Stimulated activated CD8-positive, alpha-beta memory T cell treated with anti-CD3 and anti-CD28 coated beads, Interleukin-2, amount 100 ng/mL, for 48 hours (primary cell): ENCODE measurements at places on chromosomes 3 and 15.

- no peak for DNase-seq
These were observed 65.8 kb upstream of the TNFAIP8L3 start for GRCh38 chr15:51160484-51160883.

DNA sequence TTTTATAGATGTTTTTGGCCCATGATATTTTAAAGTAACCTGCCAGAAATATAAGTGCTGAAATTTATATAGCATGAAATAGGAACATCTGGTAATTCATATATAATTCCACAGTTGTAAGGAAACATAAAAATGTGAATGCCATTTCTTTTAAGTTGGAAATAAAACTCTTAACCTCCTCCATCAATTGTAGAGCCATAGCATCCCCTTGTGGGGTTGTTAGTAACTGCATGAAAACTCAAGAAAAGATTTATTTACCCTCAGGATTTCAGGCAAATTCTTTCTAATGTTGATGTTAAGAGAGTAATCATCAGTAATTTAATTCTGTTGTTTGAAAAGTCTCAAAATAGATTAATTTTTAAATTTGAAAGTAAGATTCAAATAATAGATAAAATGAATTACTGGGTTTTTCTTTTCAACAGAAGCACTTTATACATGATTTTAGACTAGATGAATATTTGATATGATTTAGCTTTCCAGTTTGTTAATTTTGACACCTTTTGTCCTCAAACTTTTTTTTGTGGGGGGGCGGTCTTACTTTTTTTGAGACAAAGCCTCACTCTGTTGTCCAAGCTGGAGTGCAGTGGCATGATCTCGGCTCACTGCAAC lies 74.7 kb downstream of the RASA2 start:
- no peak for DNase-seq

DNA sequence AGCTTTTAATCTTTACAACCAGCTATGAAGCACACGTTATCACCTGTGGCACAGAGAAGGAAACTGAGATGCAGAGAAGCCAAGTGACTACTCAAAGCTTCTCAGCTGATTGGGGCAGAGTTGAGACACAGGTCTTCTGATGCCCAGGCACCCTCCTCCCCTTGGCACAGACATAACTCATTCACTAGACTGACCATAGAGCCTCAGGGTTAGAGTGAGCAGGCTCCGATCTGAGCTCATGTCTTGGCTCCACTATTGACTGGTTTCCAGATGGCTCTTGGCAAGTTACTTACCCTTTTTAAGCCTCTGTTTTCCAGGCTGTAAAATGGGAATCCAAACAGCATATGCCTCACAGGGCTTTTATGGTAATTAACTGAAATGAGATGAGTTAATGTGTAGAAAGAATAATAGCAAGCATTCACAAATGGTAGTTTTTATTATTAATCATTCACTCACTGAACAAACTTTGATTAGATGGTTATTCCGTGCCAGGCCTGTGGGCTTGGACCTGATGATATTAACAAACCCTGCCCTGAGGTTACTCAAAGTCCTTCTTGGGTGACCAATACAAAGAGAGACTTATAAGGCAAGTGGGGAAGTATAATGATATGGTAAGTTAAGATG lies 184.3 kb downstream of the ANXA2 start:
- no peak for DNase-seq

- DNase-seq, result no peak
These were observed 129.1 kb downstream of the NTRK3 start for GRCh38 chr15:88127432-88127790.

DNA sequence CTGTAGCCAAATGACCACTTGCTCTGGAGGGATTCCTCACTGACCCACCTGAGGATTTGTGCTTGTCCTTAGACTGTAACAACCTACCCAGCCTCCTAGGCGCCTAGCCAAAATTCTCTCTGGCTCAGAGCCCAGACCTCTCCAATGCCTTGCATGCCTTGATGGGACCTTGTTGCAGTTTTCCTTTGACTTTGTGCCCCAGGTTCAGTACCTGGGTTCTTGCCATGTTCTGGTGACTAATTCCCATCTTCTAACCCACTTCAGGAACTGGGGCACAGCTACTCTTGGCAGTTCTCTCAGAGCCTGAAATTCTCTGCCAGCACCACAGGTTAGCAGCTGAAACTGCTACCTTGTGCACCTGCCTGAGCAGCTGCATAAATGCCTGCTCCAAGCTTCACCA lies 27.0 kb upstream of the UBE3A start:
- DNase-seq, result no peak

DNA sequence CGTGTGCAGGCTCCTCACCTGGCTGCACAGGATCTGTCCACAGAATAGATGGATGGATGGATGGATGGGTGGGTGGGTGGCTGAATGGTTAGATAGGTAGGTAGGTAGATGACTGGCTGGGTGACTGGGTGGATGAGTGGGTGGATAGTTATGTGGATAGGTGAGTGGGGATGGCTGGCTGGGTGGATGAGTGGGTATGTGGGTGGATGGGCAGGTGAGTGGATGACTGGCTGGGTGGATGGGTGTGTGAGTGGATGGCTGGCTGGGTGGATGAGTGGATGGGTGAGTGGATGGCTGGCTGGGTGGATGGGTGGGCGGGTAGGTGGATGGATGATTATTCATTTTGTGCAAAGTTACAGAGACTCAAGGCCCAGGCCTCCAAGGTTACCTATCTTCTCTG lies 172.9 kb upstream of the CTDSPL start:
- no peak for DNase-seq

DNA sequence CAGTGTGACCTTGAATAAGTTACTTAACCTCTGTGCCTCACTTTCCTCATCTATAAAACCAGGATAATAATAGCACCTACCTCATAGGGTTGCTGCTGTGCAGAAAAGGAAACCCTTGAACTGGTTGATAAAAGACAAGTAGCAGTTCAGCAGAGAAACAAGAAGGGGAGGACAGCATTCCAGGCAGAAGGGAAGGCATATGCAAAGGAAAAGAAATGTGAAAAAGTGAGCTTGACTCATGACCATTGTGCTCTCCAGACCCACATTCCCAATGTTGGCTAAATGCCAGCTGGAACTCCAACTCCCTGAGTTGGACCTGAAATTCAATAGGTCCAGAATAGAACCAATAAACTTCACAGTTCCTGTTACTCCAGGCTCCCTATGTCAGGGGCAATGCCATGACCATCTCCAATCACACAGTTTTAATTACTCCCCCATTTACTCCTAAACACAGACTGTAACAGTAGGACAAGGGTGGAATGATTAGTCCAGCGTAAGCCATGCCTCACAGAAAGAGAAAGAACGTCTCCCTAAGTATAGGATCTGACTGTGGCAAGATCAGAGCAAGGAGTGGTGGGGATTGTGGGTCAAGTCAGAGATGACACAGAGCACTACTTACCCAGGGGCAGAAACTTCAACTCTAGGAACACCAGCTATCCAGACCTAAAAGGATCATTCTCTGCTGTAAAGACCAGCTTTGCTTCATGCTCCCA lies 26.9 kb downstream of the PRKAR2A start:
- no peak for DNase-seq

DNA sequence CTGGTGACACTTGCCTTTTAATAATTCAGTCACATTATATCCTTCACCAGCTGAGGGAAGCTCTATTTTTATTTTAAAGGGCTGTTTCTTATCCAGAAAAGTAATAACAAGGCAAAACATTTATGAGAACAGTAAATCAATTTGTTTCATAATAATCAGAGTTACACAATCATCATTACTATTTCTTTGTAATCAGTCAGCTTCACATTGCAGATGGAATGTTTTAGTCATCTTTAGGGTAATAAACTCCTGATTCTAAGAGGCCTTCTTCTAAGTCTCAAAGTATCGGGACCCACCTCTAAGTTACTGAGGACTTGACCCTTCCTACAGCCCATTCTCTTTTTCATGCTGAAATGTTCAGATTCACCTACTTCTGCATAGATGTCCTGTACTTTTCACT lies 298.3 kb upstream of the TGFBR2 start:
- no peak for DNase-seq

- no peak for DNase-seq
These were observed 729.2 kb downstream of the ROBO1 start for GRCh38 chr3:79038636-79039035.

- DNase-seq, result no peak
These were observed 50.3 kb downstream of the CHSY1 start for GRCh38 chr15:101201411-101202174.

DNA sequence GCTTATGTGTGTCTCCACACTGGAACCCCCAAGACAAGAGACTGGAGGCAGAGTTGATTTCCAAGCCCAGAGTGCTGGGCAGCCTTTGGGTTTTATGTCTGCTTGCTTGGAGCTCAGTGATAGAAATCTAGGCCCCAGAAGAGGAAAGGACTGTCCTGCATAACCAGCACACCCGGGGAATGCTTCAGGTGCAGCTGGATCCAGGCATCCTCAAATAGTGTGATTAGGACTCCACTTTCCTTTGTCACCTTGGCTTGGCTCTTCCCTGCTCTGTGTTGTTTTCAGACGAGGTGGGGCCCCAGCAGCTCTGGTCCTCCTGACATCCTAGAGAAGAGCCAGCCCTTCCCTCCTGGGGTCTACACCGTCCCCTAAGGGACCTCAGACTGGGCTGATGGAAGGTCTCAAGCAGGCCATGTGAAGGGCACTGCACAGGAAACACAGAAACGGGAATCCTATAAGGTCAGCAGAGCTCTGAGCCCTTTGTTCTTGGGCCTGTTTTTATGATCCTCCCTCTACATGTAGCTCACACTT lies 143.7 kb downstream of the TJP1 start:
- DNase-seq, result no peak

DNA sequence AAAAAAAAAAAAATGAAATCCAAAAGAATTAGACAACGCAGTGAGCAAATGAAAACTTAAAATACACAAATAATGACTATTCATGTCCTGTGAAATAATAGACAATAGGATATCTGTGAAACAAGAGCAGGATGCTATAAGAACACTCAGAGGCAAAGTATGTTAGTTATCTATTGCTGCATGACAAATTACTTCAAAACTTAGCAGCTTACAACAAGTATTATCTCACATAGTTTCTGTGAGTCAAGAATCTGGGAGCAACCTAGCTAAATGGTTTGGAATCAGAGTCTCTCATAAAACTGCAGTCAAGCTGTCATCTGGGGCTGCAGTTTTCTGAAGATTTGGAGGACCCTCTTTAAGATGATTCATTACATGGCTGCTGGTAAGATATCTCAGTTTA lies 36.5 kb upstream of the ZMAT3 start:
- DNase-seq, result no peak

DNA sequence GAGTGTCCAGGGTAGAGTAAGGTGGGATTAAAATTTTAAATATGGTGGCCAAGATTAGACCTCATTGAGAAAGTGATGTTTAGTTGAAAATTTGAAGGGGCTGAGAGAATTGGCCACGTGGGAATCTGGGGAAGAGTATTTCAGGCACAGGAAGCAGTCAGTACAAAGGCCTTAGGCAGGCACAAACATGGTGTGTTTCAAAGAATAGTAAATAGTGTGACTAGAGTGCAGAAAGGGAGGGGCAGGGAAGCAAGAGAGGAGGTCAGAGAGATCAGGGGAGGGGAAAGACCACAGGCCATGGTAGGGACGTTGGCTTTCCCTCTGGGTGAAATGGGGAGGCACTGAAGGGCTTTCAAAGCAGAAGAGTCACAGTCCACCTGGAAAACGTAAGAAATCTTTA lies 36.6 kb upstream of the POMGNT2 start:
- no peak for DNase-seq

DNA sequence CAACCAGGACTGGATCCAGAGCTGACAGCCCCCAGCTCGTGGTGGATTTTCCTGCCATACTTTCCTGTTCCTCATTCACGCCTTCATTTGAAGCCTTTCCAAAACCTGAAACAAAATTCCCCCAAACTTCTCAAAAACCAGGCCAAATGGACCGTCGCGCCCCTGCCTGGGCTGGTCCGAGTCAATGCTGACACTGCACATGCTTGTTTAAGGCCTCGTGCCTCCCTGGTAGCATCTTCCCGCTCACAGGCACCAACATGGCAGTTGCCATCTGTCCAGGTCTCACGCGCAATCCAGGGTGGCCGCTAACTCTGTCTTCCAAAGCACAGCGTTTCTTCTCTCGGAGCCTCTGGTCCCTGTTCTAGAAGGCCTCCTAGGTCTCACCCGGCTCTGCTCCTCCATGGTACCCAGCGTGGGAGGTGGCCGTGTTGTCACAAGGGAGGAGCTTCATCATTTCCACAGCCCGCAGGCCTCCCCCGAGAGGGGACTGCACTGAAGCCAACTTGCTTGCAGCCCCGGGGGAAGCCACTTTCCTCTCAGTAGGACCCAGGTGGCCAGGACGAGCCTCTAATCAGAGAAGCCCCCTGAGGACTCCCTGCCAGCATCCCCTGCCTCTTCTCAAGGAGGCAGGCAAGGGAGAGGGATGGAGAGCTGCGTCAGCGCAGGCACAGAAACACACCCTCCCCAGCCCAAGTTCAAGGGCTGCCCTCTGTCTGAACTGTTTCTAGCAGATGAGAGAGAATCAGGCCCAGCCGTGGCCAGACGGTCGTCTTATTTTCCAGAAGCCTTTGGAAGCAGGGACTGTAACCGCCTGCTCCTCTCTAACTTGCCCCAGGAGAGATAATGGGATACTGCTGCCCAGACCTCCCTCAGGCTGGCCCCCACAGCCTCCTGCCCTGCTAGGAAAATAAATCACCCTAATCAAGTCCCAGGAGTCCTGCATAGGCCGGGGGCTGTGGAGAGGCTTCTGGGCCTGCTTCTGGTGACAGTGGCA lies 152.8 kb upstream of the TLE3 start:
- DNase-seq, result no peak

DNA sequence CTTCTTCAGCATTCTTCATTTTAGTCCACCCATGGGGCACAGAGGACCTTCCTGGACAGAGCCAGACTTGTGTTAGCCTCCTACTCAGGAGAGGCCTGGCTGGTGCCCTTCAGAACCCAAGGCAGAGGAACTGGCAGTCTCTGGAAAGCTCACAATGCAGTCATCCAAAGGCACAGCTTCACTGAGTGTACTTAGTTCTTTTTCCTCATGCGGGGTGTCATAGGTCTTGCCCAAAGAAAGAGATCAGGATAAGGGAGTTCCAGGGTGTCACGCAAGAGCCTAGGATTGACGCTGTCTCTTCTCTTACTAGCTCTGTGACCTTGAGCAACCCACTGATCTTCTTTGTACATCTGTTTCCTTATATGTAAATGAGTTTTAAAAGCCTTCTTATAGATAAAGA lies 58.7 kb downstream of the CD200 start:
- no peak for DNase-seq

GRCh38 chr15:78263907-78264303 lies 457 bp upstream of the DNAJA4 start:
- no peak for DNase-seq

DNA sequence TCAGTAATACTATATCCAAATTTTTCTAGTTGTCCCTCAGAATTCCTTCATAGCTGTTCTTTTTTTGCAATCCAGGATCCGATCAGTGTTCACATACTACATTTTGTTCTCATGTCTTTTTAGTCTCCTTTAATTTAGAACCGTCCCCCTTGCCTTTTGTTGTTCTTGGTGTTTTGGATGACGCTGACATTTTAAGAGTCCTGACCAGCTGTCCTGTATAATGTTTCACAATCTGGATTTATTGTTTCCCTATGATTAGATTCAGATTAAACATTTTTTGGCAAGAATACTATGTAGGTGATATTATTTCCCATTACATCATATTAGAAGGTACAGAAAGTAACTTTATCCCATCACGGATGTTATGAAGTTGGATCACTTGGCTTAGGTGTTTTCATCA lies 11.4 kb downstream of the TUBGCP4 start:
- DNase-seq, result no peak
